Lung (tissue), 17 donors: ENCODE measurements at places on chromosomes 6 and 20.

DNA sequence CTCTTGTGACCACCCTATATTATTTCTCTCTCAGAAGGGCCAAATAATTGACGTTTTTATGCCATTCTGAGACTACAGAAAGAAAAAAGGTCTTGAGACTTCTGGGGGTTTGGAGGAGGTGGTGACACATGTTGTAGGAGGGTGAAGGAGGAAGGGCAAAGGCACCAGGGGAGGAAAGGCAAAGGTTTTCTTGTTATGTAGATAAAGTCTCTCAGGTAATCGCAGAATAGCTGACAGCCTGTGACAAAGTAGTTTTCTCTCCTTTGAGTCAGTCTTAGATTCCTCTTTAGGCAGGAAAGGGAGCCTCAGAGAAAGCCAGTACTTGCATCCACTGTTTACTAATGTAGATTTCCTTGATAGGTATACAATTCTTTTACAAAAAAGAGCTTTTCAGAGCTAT, 23.6 kb downstream of the OR2B2 start:
- DNase-seq, result no peak
- no peak overlapping the region for H3K27ac ChIP-seq
- H3K4me1 ChIP-seq, result no peaks in the 10 kb centered on the region
- H3K27me3 ChIP-seq, result no peaks in the 10 kb centered on the region
- no peaks in the 10 kb centered on the region for H3K36me3 ChIP-seq
- H3K4me3 ChIP-seq, result no peak overlapping the region

DNA sequence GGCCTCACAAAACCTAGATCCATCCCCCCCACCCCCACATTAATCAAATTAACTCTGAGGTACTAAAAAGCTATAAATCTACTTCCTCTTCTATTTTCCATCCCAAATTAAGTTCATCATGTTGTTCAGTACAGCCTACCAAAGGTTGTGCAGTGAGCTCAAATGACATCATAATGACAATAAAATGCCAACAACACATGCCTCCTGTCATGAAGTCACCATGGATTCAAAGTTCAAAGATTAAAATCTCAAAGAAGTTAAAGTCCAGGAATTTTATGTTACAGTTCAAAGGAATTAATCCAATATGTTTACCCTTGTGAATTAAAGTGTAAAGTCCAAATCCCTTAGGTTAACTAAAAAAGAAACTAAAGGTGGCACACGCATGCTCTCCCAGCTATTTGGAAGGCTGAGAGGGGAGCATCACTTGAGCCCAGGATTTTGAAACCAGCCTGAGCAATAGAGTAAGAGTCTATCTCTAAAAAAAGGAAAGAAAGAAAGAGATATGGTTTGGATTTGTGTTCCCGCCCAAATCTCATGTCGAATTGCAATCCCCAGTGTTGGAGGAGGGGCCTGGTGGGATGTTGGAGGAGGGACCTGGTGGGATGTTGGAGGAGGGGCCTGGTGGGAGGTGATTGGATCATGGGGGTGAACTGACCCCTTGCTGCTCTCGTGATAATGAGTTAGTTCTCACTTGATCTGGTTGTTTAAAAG, 25.7 kb upstream of the SIRT5 start:
- no peaks in the 10 kb centered on the region for H3K4me1 ChIP-seq
- H3K27me3 ChIP-seq, result no peaks in the 10 kb centered on the region
- H3K27ac ChIP-seq, result no peak overlapping the region
- no peak overlapping the region for H3K4me3 ChIP-seq
- no peak for DNase-seq
- H3K36me3 ChIP-seq, result no peaks in the 10 kb centered on the region

DNA sequence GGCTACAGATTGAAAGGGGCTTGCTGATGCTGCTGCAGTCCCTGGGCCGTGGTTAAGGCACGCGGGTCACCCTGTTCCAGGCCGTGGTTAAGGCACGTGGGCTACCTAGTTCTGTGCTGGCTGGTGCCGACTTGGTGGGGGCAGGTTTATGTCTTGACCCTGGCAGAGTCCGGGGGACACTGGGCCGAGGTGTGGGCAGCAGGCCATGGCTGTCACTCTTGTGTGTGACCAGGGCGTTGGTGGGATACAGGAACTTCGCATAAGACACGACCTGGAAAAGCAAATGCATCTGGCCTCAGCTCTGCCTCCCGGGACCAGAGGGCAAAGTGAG, 6.4 kb downstream of the RPS21 start:
- no peak overlapping the region for H3K4me3 ChIP-seq
- peaks cover 52% of the 10 kb centered on the region for H3K36me3 ChIP-seq
- H3K27ac ChIP-seq, result no peak overlapping the region
- DNase-seq, result no peak

DNA sequence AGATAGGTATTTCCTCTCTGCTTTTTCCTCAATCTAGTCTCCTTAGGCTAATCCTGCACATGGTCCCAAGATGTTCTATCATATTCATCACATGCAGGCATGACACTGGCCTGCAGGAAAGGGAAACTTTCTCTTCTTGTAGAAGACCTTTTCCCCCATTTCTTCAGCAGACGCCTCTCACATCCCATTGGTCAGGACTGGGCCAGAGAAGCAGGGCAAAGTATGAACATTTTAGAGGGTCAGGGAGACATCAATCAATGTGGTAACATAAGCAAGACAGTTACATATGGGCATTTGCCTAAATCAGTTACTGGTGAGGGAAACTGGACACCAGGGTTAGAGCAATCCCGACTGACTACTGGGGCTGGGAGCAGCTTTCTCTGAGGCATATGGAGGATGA, 90.1 kb downstream of the CRYBG1 start:
- no peak overlapping the region for H3K4me3 ChIP-seq
- DNase-seq, result no peak
- H3K36me3 ChIP-seq, result no peaks in the 10 kb centered on the region
- H3K27ac ChIP-seq, result no peak overlapping the region
- H3K4me1 ChIP-seq, result peaks cover 2% of the 10 kb centered on the region
- H3K27me3 ChIP-seq, result no peaks in the 10 kb centered on the region
